ENCODE measurements at places on chromosomes 1 and 21. TPM values are rescaled to one million over a fixed set of nuclear protein-coding genes. Genes with fewer than 3 reads are reported as not detected.

The NUDT17 gene
- total RNA-seq, result 6.3 TPM

The RXFP4 gene
- total RNA-seq, result 0.07 TPM

The DNASE2B gene
- total RNA-seq, result not detected

The KDF1 gene
- total RNA-seq, result 0.26 TPM

Measured in A549 treated with dexamethasone at 1 μM for 4 hours (cell line).